ENCODE measurements at places on chromosomes 16 and 17. TPM values are rescaled to one million over a fixed set of nuclear protein-coding genes. Genes with fewer than 3 reads are reported as not detected.

- peak; percentile 66 for DNase-seq
Observed at GRCh38 chr16:73956587-73957494, 339.8 kb upstream of the PSMD7 start.

DNA sequence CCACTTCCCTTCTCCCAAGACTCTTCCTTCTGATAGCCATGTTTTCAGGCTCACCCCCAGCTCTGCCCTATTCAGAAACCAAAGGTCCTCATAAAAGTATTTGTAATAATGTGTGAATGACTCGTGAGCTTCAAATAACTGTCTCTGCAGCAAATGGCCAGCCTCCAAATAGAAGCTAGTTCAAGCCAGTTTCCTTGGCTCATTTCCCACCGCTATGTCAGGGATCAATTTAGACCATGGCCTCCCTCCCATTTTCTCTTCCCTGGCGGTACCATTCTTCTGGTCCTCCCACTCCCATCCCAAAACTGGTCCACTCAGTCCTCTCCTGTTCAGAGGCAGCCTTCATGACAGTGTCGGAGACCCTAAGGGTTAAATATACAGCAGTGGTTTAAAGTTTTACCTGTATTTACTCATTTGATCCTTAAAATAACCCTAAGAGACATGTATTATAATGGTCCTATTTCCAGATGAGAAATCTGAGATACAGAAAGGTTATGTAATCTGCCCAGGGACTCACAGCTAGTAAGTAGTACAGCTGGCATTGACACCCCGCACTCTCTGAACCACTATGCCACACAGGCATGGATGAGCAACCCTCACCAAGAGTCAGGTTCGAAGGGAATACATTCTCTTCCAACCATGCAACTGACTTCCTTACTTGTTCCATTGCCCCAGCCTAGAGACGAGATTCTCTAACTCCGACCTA lies 42.9 kb downstream of the GAS7 start:
- no peak for DNase-seq

DNA sequence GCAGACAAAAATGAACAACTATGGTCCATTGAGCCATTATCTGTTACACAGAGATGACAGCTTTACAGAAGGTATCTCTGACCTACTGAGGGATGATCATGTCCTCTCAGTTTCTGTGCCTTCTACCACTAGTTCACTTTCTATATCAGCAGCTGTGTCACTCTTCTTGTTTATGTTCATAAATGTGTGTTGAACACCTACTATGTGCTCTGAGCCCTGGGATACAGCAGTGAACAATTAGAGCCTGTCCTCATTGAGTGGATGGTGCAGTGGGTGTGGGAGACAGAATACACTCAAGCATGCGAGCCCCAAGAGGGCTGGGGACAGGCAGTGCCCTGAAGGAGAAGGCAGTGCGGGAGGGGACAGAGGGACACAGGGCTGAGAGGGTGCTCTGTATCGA lies 92.1 kb downstream of the ABCC6 start:
- DNase-seq, result no peak

- DNase-seq, result no peak
Observed at GRCh38 chr17:44878627-44879221, 20.5 kb downstream of the EFTUD2 start.

GRCh38 chr17:14214271-14214670 lies 22.4 kb downstream of the CDRT15 start:
- no peak for DNase-seq

DNA sequence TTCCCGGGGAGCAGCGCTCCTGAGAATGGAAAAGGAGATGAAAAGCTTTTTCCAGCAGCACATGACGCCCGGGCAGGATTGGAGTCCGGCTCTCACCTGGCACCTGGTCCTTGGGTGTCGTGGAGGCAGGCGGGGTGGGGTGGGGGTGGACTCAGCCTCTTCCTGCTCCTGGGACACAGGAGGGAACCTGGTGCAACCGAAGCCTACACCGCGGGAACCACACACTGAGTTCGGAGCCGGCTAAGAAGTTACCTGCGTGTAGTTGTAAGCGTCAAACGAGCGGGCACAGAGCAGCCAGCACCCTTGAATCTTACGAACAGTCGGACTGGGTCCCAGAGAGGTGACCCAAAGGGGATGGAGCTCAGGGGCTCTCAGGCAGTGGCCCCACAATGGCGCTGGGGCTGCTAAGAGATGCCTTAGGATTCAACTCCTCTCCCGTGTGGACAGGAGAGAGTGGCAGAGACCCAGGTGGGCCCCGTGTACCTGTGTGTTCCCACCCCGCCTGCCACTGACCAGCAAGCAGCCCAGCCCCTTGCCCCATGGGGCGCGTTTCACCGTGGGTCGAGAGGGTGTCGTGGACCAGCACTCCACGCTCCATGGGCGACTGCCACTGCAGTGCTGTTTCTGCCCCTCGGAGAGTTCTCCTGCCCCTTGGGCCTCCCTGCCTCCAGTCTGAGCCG lies 105.8 kb upstream of the METRNL start:
- DNase-seq, result no peak

DNA sequence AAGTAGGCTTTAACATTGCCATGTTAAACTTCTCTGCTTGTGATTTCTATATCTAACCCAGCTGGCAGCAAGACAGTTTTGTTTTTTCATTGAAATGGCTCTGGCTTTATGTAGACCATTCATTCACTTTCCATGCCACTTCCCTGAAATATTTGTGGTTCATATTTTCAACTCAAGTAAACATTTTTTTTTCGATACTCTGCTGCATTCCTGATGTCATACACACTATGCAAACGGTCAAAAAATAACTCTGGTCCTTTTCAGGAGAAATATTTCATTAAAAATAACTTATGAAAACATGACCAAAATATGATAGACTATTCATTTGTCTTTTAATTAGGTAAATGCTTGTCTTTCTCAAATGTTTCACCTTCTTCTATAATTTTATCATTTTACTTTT lies 116.3 kb downstream of the USP22 start:
- DNase-seq, result no peak

GRCh38 chr16:31456988-31457360 lies 2.3 kb upstream of the ARMC5 start:
- DNase-seq, result no peak

GRCh38 chr17:19497624-19498023 lies 36.0 kb upstream of the SLC47A1 start:
- DNase-seq, result no peak

GRCh38 chr16:87954826-87955225 lies 3.6 kb downstream of the BANP start:
- DNase-seq, result no peak

The YBX2 gene
- not detected for total RNA-seq

The CA7 gene
- not detected for total RNA-seq

The SCNN1B gene
- 55.8 TPM for total RNA-seq

The SLC47A1 gene
- 2.0 TPM for total RNA-seq

The MYO19 gene
- 93.7 TPM for total RNA-seq

The CCL23 gene
- 6.3 TPM for total RNA-seq

The OTOP3 gene
- not detected for total RNA-seq

The HYDIN gene
- 8.4 TPM for total RNA-seq

The SLC26A11 gene
- total RNA-seq, result 25.5 TPM

The SLC16A5 gene
- total RNA-seq, result 77.7 TPM
